ENCODE measurements at places on chromosomes 16 and 17. TPM values are rescaled to one million over a fixed set of nuclear protein-coding genes. Genes with fewer than 3 reads are reported as not detected.

The ATP1B2 gene
- total RNA-seq, result not detected

The GLIS2 gene
- total RNA-seq, result 6.0 TPM

The LRRC45 gene
- 10.4 TPM for total RNA-seq

The CHP2 gene
- total RNA-seq, result not detected

The ZNF423 gene
- 2.4 TPM for total RNA-seq

The SLC5A10 gene
- not detected for total RNA-seq

The CFAP119 gene
- 0.36 TPM for total RNA-seq

The RNF43 gene
- total RNA-seq, result 0.12 TPM
